HCEC 1CT (cell line): ENCODE measurements at places on chromosomes 12 and 14.
A peak's percentile ranks its signal among the peaks of the same experiment; 100 is the strongest.

GRCh38 chr12:132759359-132759758 lies 2.3 kb downstream of the ANKLE2 start:
- DNase-seq = no peak

- DNase-seq = no peak
These were observed 33.8 kb upstream of the VWF start for GRCh38 chr12:6158255-6158654.

GRCh38 chr12:4211372-4211771 lies 62.2 kb upstream of the CCND2 start:
- DNase-seq = no peak

GRCh38 chr14:96268431-96269358 lies 12.7 kb downstream of the BDKRB1 start:
- peak; percentile 95 for DNase-seq

- DNase-seq = no peak
These were observed 186.5 kb upstream of the LHX5 start for GRCh38 chr12:113658006-113658655.

GRCh38 chr12:47071241-47071852 lies 8.1 kb upstream of the PCED1B start:
- peak; percentile 23 for DNase-seq

DNA sequence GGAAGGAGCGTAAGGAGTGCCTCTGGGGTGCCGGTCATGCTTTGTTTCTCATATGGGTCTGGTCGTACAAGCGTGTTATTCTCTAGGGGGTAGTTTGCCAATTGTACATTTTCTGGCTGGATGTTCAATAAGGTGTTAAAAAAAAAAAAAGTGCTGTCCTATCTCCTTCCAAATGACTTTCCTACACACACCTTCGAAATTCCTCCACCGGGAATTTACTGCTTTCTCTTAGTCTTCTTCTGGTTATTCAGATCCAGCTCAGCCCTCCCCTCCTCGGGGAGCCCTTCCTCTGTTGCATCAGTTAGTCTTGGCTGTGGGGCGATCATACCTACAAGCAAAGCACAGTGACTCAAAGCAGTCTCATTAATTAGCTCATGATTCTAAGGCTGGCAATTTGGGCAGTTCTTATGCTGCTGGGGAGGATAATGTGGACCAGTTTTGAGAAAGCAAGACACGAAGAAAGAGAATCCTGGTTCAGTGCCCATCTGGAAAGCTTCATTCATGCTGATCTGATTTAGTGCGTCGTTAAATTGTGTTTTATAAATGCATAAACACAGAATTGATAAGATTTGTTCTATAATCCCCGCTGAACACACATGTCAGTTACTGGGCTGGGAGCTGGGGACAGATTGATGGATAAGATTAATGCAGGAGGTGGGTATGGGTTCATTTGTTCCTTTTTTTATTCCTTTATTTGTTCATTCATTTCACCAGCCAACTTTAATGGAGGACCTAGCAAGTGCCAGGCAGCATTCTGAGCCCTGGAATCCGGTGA lies 9.2 kb upstream of the CLMN start:
- DNase-seq = no peak

DNA sequence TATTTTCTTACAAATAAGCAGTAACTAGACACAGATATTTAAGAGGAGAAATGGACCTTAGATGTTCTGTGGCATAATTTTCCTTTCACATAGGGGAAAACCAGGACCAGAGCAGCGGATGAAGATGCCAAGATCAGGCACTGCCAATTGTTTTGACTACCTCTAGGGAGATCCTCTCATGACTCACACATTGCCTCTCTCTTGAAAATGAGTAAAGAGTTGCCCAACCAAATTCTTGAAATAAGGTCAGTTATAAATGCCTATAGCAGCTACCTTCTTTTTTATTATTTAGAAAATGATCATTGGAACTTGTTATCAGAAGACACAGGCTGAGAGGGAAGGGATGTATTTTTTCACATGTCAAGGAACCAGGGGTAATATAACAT lies 263.4 kb upstream of the PLEKHG7 start:
- peak; percentile 60 for DNase-seq

DNA sequence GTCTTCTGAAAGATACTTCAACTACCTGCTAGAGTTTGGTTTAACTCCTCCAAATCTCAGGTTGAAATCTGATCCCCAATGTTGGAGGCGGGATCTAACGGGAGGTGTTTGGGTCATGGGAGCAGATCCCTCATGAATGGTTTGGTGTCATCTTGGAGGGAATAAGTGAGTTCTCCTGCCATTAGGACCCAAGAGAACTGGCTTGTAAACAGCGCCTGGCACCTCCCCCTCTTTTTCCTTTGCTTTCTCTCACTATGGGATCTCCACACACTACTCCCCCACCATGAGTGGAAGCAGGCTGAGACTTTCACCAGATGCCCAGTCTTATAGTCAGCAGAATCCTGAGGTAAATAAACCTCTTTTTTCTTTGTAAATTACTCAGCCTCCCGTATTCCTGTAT lies 2.5 kb downstream of the CNIH1 start:
- no peak for DNase-seq

GRCh38 chr12:6180268-6181051 lies 19.7 kb upstream of the CD9 start:
- DNase-seq = peak; percentile 94

GRCh38 chr14:81161749-81162148 lies 59.0 kb downstream of the GTF2A1 start:
- no peak for DNase-seq

DNA sequence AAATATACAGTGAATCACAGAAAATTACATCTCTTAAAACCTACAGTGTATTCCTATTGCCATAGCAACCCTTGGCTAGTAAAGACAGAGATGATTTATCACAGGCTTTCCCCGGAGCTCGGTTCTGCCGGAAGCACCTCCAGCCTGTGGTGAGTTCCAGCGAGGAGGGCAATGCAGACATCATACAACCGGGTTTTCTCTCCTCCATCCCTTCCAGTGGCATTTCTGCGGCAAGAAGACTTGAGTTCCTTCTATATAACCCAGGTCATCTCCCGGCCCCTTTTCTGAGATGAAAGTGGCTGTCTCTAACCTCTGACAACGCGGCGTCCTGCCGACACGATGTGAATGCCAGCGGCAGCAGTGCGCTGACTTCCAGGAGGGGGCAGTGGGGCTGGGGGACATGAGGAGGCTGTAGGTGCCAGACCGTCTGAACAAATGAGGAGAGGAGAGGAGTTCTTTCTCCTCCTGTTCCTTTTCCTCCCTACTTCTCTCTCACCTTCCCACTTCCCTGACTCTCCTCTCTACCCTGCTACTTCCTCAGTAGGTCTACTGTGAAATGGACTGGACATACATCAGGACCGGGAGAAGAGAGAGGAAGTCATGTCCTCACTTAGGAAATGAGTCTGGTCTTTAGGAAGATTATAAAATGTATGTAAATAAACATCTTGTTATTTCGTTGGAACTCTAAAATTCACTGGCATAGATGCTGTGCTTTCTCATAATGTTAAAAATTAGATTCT lies 68.6 kb upstream of the MAX start:
- DNase-seq = peak; percentile 77

GRCh38 chr12:66901138-66901932 lies 222.5 kb upstream of the GRIP1 start:
- no peak for DNase-seq

GRCh38 chr12:104670439-104671408 lies 214.0 kb downstream of the CHST11 start:
- DNase-seq = no peak

- no peak for DNase-seq
These were observed 10.3 kb upstream of the PPP4R4 start for GRCh38 chr14:94163796-94164195.

GRCh38 chr14:24954037-24954699 lies 95.8 kb downstream of the STXBP6 start:
- no peak for DNase-seq

GRCh38 chr14:89236851-89237250 lies 180.2 kb downstream of the FOXN3 start:
- DNase-seq = no peak

DNA sequence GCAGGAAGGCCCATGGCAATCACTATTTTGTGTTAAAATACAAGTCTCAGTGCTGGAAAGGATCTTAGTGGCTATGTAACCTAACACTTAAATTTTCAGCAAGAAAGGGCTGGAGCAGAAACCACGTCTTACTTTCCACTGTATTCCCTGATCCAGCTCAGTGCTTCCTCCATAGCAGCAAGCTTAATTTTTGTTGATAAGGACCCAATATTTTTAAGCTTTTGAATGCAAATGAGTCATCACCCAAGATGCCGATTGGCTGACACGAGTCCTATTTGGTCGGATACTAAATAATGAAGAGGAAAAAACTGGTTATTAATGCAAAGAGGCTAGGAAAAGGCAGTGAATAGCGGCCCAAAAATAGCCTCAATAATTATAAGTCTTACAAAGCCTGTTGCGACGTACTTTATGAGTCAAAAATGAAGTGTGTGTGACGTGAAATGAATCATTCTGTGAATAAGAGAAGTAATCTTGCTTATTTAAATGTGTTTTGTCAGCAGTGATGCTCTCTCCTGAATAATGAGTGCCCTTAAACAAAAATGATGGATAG lies 46.9 kb upstream of the IGF1 start:
- no peak for DNase-seq

DNA sequence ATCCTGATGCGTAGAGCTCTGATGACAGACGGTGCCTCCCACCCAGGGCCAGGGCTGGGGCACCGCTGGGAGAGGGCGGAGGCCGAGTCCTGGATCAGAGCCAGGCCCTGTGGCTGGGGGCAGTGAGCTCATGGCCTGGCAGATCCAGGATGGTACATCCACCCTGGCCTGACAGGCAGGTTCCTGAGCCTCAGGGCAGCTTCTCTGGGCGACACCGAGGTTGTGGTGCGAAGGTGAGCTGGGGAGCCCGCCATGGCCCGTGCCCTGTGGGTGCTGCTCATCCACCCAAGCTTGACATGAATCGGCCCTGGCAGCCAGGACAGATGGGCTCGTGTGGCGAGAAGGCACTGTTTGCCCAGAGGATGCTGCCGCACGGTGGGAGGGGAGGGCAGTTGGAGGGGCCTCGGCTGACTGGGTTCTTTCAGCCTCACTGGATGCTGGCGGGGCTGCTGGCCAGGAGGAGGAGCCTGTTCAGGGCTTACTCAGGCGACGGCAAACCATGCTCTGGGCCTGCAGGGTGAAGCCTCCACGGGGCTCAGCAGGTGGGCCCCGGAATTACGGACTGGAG lies 16.6 kb downstream of the LRTM2 start:
- DNase-seq = no peak

- no peak for DNase-seq
These were observed 93.9 kb upstream of the DIO3 start for GRCh38 chr14:101467181-101467926.

- DNase-seq = no peak
These were observed 447 bp upstream of the NUBPL start for GRCh38 chr14:31560759-31561154.

DNA sequence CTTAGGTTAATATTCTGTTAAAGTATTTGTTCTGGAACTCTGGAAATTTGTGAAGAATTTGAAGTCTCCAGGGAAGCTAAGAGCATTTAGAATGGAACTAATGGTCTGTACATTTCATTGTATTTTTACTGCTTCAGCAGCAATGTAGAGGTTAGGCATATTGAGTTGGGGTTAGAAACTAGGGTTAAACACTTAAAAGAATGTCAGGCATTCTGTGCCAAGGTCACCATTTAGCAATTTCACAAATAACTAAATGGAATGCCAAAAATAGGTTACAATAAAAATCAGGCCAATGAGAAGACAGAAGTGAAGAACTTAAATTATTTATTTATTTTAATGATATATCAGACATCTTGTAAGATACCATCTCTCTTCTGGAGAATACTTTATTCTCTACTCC lies 210.8 kb downstream of the C12orf50 start:
- no peak for DNase-seq

DNA sequence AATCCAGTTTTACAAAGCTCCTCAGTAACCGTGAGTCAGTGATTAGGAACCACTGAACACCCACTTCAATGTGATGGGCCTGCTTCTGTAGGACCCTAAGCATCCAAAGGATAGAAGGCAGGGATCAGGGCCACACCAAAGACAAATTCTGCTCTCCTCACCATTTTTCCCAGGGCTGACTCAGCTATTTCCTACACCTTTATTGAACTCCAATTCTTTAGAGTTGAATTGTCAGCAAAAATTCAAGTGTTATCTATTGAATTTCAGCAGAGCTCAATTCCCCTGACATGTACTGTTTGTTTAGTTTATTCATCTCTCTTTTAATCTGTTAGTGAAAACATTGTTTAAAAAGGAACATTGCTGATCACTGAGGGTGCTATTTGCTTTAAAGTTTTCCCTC lies 457.7 kb upstream of the TMPO start:
- DNase-seq = no peak

DNA sequence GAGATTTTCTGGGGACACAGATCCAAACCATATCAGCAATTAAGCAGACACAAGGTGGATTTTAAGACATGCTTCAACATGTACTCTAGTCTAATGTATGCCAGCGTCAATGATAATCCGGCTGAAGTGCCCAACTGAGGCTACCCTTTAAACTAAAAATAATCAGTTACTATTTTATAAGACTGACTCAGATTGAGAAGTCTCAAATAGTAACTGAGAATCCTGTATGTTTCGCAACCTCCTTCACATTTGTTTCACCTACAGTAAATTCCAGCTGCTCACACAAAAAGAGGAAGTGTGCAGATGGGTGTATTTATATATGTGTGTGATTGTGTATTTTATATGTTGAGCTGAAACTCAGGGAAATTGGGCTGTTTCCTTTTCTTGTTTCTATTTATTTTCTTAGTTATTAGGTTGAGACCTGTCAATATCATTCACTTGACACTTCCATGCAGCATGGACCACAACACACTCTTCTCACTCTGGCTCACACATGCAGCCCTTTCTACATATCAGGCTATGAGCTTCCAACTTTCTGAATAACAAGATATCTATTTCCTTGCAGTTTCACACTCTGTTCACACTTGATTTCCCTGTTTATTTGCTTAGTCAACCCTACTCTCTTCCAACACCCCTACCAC lies 1224.9 kb upstream of the TMEM132C start:
- no peak for DNase-seq

- DNase-seq = no peak
These were observed 38.3 kb downstream of the TTLL5 start for GRCh38 chr14:75699331-75699730.

GRCh38 chr12:45730348-45731189 lies 1.1 kb downstream of the ARID2 start:
- peak; percentile 61 for DNase-seq

DNA sequence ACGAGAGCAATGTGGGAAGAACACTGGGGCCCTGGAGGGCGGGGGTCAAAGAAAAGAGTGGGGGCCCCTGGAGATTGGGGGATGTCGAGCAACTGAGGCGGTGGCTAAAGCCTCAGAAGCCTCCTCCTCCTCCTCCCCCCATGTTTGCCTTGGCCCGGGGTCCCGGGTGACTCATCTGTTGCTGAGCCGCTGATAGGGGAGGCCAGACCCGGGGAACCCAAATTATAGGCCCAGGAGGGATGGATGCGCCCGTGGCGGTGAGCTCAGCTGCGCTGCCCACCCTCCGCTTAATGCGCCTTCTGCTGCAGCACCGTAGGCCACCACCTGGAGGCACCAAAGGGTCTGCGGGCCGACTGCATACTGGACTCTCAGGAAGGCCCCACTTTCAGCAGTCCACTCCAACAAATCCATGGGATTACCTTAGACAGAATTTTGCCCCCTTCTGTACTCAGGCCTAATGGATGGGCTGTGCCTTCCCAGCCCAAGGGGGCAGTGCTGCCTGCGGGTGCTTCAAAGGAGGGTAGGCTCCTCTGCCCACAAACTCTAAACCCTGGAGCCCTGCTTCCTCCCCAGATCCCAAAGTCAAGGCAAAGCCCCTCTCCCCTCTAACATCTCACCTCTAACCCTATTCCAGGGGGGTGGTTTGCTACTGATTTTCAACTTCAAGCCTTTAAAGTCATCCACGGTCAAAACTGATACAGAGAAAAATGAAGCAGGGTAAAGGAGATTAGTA lies 2.6 kb upstream of the WNT10B start:
- peak; percentile 27 for DNase-seq

GRCh38 chr14:20622816-20623291 lies 18.6 kb downstream of the OR6S1 start:
- no peak for DNase-seq
